ENCODE measurements at places on chromosomes 7 and 10.

DNA sequence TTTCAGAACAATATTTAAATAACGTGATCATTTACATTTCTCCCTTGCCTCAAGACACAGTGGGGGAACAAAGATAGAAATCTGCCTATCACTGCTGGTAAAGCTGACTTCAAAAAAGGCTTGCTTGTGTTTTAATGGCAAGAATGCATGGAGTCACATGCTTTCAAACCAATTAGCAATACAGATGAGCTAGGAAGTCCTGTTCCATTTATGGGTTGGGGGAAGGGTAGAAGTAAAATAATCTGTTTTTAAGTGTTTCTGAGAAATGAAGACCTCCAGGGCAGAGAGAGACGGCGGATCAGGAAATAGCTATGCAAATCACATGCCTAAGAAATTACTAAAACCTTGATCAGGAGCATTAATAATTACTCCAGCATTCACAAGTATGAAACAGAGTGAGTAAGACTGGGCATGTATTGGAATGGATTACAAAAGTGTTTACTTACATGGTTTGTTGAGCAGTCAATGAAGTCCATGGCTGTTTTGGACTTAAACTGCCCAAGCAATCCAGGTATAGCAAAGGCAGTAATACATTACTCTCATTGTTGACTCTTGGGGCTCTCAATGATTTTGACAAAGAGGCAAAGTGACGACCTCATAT lies 142.0 kb downstream of the ARID5B start:
- peak; percentile 40 for DNase-seq

DNA sequence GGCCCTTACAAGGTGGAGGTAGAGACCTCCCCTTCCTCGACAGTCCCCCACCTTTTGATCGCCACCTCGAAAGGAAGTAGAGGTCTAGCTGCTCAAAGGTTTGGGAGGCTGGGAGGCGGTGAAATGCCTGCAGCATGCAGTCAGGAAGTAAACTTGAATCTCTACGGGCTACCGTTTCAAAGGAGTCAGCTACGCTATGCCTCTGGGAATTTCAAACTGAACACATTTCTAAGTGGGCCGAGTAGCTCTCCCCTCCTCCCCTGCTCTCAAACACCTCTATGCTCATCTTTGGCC lies 68.0 kb downstream of the CXCL12 start:
- DNase-seq: no peak

DNA sequence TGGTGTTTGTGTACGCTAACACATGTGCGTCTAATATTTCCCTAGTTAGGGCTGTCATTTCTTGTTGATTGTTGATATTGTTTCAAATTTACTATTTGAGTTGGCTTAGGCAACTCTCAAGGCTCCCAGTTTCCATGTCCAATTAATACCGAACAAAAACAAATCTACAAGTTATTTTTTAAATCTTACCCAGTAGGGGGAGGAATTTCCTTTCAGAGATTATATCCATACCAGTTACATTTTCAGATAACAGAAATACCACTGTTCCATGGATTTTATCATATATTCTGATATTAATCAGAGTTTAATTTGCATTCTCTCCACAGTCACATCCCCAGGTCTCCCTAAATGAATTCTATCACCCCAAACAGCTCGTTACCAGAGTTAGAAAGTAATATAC lies 7.2 kb upstream of the AKR1B10 start:
- DNase-seq: peak; percentile 44

DNA sequence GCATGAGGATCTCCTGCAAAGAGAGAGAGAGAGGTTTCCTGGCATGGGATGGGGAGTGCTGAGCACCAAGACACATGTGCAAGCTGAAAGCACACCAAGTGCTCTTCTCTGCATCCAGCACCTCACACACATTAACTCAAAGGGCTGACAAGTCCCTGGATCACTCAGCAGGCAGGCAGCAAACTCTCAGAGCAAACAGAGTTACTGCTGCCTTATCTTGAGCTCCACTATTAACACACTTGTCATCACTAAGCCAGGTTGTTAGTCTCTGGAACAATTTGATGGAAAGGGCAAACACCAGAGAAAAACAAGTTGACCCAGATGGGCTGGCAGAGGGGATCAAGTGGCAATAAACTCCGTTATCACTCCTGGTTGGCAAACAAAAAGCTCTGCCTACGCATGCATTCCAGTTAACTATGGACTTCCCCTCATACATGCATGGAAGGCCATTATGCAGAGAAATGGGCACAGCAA lies 349.9 kb downstream of the KCNMA1 start:
- no peak for DNase-seq

DNA sequence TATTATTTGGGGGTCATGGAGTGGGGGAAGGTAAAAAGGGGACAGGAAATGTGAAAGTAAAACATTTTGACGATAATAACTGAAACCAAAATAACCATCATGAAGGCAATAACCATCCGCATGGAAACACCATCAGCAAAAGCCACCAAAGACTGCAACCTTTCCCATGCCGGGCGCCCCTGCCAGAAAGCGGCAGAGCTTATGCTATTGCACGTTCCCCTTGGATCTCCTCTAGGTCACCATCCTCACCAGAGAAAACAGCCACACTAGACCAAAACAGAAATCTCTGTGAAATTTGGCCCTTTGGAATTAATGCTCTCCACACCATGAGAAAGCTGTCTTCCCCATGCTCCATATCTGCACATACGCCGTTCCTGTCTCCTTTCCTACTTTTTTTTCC lies 31.1 kb downstream of the DRGX start:
- DNase-seq: no peak

GRCh38 chr7:42236266-42236975 lies 588 bp downstream of the GLI3 start:
- DNase-seq: peak; percentile 69

- no peak for DNase-seq
Measured at GRCh38 chr7:29596593-29597178, 33.1 kb downstream of the PRR15 start.

DNA sequence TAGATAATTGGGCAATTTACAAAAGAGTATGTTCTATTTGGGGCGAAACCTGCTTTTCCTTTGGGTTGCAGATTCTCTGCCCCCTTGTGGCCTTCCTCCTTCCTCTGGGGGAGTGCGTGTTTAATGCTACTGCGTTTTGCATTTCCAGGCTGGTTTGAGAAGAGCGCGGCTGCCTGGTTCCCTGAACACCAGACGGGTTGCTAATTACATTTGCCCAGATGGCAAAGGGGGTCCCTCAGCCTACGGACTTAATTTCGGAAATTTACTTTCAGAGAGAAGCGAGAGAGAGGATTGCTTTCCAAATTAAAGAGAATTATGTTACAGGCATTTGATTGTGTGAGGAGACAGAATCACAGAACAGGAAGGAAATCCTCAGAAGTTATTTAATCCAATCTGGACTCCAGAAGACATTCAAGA lies 91.9 kb upstream of the JAZF1 start:
- peak; percentile 74 for DNase-seq

- DNase-seq: no peak
Measured at GRCh38 chr7:37230221-37230620, 218.4 kb downstream of the ELMO1 start.

- no peak for DNase-seq
Measured at GRCh38 chr10:69732147-69732825, 69.4 kb upstream of the COL13A1 start.

- DNase-seq: peak; percentile 74
Measured at GRCh38 chr7:151637781-151638261, 118.1 kb upstream of the RHEB start.

- DNase-seq: peak; percentile 32
Measured at GRCh38 chr10:83214136-83214535, 925.2 kb upstream of the GHITM start.

DNA sequence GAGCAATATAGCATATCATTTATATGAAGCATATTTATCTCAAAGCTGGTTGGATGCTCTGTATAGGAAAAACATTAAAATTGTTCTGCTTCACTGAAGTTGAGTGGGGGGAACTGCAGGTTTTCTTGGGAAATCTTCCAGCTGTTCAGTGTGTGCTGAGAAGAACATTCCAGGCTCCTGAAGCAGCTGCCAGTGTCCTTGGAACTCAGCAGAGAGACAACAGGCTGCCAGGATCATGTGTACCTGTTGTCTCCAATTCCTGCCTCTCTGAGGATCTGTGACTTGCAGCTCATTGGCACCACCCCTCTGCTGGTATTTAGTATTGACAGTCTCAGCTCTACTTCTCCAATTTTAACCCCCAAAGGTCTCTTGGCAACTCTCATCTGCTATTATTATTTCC lies 42.3 kb upstream of the PRKG1 start:
- no peak for DNase-seq

DNA sequence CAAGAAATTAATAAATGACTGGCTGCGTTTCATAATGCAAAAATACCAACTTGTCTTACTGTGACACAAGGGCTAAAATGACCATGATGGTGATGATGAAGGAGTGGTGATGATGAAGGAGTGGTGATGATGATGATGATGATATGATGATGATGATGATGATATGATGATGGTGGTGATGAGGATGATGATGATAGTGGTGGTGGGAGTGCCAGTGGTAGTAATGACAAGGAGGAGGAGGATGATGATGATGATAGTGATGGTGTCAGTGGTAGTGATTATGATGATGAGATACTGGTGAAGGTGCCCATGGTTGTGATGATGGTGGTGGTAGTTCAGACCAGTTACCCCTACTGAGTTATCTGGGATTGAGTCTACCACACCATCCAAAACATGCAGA lies 265.9 kb downstream of the FGFR2 start:
- DNase-seq: no peak

DNA sequence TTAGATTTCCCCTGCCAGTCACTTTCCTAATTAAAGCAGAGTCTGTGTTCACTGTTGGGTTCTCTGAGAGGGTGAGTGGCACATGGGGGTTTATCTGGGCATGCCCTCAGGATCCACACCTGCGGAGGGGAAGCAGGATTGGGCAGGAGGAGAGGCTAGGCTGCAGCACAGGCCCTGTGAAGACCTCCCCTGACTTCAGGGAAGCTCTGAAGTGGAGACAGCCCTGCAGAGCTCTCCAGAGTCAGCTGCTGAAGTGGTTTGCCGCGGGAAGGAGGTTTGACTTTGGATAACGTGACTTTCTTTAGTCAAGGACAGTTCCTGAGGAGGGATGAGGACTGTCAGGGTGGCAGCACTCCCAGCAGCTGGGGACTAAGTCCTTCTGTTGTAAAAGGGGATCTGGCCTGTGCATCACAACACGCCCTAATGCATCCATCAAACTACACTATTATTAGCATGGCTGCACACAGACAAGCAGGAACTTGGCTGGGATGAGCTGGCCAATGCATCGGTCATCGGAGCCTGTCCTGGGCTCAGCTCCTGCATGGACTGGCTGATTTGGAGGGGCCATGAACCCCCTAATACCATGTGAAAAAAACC lies 50.9 kb upstream of the LEP start:
- no peak for DNase-seq

DNA sequence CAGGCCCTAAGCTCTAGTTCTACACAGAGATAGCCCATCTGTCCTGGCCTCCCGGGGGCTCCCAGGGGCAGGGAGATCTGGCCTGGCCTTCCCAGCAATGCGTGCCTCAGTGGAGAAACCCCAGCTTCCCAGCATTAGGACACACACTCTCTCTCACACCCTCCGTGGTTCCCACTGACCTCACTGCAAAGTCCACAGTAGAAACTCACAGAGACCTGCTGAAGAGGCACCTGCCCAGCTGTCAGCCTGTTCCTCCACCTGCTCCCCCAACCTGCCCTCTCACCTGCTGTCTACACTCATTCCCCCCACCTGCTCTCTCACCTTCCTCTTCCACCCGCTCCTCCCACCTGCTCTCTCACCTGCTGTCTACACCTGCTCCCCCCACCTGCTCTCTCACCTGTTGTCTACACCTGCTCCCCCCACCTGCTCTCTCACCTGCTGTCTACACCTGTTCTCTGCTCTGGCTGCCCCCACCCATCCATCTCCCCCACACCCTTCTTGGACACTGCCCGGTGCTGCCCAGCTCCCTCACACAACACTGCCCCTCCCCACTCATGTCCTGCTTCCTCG lies 21.1 kb upstream of the PFKP start:
- DNase-seq: no peak

- DNase-seq: no peak
Measured at GRCh38 chr7:157538321-157538720, 201.5 kb downstream of the DNAJB6 start.

DNA sequence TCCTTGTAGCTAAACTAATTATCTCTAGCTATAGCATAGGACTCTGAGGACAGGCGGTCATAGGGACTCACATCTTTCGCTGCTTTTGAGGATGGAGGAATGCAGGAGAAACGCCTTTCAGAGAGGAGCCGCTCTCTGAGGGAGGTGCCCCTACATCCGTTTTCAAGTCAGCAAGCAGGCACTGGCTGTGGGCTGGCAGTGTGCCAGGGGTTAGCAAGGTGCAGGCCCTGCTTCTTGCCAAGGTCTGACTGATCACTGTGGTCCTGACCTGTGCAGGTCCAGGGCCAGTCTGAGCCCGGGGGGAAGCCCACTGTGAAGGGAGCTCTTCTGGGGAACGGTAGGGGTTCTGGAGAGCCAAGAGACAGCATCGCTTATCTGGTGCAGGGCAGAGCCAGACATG lies 89.4 kb downstream of the SH3PXD2A start:
- DNase-seq: no peak

DNA sequence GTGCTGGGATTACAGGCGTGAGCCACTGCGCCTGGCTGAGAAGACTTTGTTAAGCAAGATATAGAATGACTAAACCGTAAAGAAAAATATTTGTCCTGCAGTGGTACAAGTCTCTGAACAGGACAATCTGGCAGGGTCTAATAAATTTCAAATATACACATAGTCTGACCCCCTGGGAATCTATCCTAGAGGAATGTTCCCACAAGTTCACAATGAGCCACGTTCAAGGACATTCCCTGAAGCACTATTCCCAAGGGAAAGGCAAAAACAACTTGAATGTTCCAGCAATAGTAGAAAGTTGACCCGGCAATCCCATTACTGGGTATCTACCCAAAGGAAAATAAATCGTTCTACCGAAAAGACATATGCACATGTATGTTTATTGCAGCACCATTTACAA lies 82.0 kb downstream of the HIP1 start:
- no peak for DNase-seq

- DNase-seq: no peak
Measured at GRCh38 chr10:98569853-98570252, 123.1 kb upstream of the HPS1 start.

DNA sequence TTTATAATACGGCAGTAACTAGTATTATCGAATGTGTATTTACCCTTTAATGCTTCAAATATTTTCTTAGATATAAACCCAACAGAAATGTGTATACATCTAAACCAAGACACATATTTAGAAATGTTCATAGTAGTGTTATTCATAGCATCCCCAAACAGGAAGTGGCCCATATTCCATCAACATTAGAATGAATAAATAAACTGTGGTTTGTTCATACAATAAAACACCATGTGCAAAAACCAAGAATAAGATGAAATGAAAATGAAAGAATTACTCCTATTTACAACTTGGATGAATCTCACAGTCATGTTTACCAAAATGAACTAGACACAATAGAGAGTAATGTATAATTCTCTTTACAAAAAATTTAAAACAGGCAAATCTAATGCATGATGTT lies 9.2 kb upstream of the CAV2 start:
- DNase-seq: no peak

- DNase-seq: no peak
Measured at GRCh38 chr10:26642896-26643653, 54.4 kb upstream of the PDSS1 start.

DNA sequence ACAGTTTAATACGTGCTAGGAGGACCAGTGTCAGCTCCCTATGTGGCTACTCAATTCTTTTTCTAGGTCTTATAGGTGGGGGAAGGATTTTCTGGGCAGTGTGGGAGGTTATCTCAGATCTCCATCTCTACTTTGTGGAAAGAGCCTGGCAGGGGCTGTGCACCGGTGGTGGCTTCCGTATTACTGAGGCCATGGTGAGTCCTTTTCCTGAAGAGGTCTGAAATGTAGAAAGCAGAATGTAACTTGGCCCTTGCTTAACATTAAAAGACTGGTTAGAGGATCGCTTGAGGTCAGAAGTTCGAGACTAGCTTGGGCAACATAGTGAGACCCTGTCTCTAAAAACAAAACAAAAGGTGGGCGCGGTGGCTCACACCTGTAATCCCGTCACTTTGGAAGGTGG lies 2.7 kb upstream of the TPST1 start:
- DNase-seq: no peak

Data from fibroblast of lung (primary cell).